Esophagus squamous epithelium (tissue), 5 donors: ENCODE measurements at places on chromosomes 2 and 18. TPM values are rescaled to one million over a fixed set of nuclear protein-coding genes. Genes with fewer than 3 reads are reported as not detected.

GRCh38 chr2:96245609-96246390, 20.0 kb downstream of the TMEM127 start:
- DNase-seq: no peak

GRCh38 chr2:119590873-119591272, 46.6 kb downstream of the CFAP221 start:
- DNase-seq: no peak

TACR1 gene
- 3.6 TPM for total RNA-seq

- DNase-seq: no peak
Observed at GRCh38 chr2:167827352-167828097, 419.9 kb downstream of the STK39 start.

DNA sequence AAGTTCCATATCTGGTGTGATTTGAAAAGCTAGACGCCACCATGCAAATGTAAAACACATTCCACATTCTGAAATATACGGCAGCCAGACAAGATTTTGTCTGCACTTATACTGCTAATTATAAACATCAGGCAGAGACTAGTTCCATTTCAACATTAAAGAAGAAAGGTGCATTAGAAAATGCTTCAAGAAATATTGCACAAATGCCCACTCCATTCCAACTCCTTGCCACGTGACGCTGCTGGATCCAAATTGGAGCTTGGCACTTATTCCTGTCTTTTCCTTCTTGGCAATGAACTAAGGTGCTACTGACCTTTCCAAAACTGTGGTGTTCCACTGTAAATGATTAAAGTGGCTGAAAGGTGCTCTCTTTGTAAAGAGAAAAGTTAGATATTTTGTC, 6.3 kb downstream of the COL6A3 start:
- no peak for DNase-seq
